ENCODE measurements at places on chromosomes 12 and 14.

- H3K4me3 ChIP-seq = no peak overlapping the region
- H3K27ac ChIP-seq = no peak overlapping the region
- peaks cover 32% of the 10 kb centered on the region for H3K36me3 ChIP-seq
These were observed 11.8 kb downstream of the DNM1L start for GRCh38 chr12:32690927-32691326.

DNA sequence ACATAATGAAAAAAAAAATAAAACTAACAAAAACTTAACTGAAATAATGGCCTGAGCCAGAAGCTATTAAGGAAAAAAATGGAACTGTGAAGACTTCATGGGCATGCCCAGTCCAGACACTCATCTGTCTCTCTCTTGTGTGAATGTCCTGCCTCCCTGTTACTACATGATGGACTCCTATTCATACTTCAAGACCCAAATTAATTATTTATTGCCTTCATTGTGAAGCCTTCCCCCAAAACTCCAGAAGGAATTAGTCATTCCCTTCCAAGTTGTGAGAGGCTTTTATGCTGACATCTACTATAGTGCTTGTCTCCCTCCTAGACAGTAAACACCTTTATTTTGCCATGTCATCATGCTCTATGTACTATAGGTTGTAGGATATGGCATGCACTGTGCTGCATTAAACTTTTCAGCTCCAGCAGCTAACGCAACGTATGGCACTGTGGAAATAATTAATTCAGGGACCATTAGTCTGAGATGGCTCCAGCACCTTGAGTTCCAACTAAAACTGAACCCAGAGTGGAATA is 25.0 kb upstream of the C12orf42 start:
- DNase-seq = no peak
- H3K36me3 ChIP-seq = no peaks in the 10 kb centered on the region
- no peaks in the 10 kb centered on the region for H3K4me1 ChIP-seq
- H3K27ac ChIP-seq = no peak overlapping the region

DNA sequence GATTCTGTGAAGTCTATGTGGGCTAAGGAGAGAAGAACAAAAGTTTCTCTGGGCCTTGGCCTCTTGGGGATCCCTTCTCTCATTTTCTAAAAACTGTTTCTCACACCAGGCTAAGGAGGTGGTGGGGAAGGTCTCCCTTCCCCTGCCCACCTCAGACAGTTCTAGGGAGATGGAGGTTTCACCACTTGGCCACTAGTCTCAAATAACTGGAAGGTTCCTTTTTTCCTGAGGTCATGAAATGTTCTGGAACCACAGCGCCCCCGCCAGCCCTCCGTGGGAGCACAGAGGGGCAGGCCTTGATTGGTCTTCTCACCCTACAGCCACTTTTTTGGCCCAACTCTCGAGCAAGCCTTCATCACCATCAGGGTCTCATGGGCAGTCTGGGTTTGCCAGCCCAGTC is 12.6 kb downstream of the C12orf43 start:
- no peaks in the 10 kb centered on the region for H3K27me3 ChIP-seq
- H3K4me1 ChIP-seq = peaks cover 5% of the 10 kb centered on the region
- no peak overlapping the region for H3K4me3 ChIP-seq
- no peak for DNase-seq
- no peak overlapping the region for H3K27ac ChIP-seq

DNA sequence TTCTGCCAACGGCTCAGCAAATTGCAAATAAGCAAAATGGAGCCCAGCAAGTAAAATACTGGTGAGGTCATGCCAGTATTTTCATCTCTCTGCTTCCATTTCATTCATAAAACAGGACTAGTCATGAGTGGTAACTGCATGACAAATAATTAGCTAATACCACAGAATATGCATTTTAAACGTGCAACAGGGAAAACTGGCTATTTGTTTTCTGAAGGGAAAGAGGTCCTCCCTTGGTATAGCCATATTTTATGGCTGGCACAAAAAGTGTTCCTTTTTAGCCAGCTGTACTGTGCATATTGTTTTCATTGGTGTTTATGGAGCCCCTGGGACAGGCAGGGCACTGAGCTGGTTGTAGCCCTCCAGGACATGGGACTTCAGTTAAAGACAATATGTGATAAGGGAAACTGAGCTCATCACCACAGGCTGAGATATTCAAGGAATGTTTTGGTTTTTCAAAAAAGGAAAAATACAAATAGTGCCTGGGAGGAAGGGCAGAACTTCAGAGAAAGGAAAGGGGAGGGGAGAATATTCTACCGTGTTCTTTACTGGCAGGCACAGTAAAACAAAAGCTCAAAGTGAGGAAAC is 26.1 kb upstream of the FOXN3 start:
- H3K4me1 ChIP-seq = peaks cover 33% of the 10 kb centered on the region
- H3K27ac ChIP-seq = peak overlapping the region; percentile 87
- no peaks in the 10 kb centered on the region for H3K27me3 ChIP-seq
- no peak for DNase-seq

DNA sequence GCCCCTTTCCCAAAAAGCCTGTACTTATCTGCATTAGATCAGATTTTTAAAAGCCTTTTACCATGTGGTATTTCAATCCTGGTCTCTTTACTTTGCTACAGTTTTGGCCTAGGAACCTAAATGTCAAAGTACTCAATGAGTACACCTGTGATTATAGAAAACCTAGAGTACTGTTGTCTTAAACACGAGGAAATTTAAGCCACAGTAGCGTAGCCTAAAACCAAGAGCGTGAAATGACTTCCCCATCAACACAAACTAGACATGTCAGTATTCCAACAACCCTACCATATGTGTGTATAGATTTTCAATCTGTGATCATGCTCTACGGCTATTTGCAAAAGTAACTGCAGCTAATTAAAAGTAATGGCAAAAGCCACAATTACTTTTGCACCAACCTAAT is 52.7 kb upstream of the OR5AU1 start:
- DNase-seq = no peak
- H3K27ac ChIP-seq = no peak overlapping the region
- H3K27me3 ChIP-seq = no peaks in the 10 kb centered on the region
- H3K36me3 ChIP-seq = peaks cover 81% of the 10 kb centered on the region
- peaks cover 6% of the 10 kb centered on the region for H3K4me1 ChIP-seq
- H3K4me3 ChIP-seq = no peak overlapping the region

- no peak for DNase-seq
- H3K4me1 ChIP-seq = no peaks in the 10 kb centered on the region
- peaks cover 2% of the 10 kb centered on the region for H3K36me3 ChIP-seq
- H3K27ac ChIP-seq = no peak overlapping the region
- H3K27me3 ChIP-seq = no peaks in the 10 kb centered on the region
These were observed 244.1 kb downstream of the FBXL14 start for GRCh38 chr12:1350055-1350933.

DNA sequence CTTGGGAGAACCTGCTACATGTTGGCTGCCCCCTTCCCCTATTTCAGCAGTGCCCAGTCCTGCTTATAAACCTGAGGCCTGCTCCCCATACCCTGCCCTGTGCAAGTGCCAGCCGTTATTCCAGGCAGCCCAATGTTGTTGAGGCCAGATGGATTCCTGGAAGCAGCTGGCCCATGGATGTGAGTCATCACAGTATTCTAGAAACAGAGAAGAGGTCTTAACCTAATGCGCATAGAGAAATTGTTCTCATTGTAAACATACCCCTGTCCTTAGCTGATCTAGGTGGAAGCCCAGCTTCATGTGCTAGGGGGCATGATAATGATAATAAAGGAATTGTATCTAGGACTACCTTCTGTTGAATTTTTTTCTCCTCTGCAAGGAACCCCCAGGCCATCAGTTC is 69.7 kb downstream of the TSPAN11 start:
- no peak overlapping the region for H3K27ac ChIP-seq
- H3K4me3 ChIP-seq = no peak overlapping the region
- DNase-seq = no peak
- no peaks in the 10 kb centered on the region for H3K4me1 ChIP-seq

DNA sequence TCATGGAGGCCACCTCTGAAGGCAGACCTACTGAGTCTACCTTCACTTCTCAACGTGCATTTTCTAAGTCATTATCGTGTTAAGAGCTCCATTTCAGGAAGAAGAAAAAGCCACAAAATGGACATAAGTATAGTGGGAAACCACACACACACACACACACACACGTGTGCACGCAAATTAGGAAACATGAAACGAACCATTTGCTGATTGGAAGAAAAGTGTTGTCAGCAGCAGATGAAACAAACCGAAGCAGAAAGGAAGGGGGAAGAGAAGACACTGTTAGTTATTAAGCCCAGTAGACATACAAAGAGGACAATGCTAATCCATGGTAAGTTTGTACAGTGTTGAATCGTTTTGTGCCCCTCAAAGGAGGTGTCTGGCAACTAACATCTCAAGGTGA is 9.9 kb upstream of the VPS33A start:
- peaks cover 20% of the 10 kb centered on the region for H3K36me3 ChIP-seq
- DNase-seq = no peak
- H3K4me3 ChIP-seq = no peak overlapping the region
- no peak overlapping the region for H3K27ac ChIP-seq

DNA sequence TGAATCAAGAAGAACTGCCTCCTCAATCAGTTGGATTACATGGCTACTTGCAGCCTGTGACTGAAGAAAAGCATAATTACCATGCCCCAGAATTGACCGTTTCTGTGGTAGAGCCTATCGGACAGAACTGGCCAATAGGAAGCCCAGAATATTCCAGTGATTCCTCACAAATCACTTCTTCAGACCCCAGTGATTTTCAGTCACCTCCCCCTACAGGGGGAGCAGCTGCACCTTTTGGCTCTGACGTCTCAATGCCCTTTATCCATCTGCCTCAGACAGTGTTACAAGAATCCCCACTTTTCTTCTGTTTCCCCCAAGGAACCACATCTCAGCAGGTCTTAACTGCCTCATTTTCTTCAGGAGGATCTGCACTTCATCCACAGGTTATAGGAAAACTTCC is 80.8 kb downstream of the RAD52 start:
- peaks cover 27% of the 10 kb centered on the region for H3K36me3 ChIP-seq
- no peak overlapping the region for H3K4me3 ChIP-seq
- H3K4me1 ChIP-seq = peaks cover 3% of the 10 kb centered on the region
- no peak for DNase-seq
- H3K27me3 ChIP-seq = no peaks in the 10 kb centered on the region
- no peak overlapping the region for H3K27ac ChIP-seq

- H3K36me3 ChIP-seq = no peaks in the 10 kb centered on the region
- H3K27me3 ChIP-seq = no peaks in the 10 kb centered on the region
- H3K4me3 ChIP-seq = no peak overlapping the region
- no peak for DNase-seq
- no peaks in the 10 kb centered on the region for H3K4me1 ChIP-seq
- no peak overlapping the region for H3K27ac ChIP-seq
These were observed 89.9 kb upstream of the DCN start for GRCh38 chr12:91272461-91273063.

DNA sequence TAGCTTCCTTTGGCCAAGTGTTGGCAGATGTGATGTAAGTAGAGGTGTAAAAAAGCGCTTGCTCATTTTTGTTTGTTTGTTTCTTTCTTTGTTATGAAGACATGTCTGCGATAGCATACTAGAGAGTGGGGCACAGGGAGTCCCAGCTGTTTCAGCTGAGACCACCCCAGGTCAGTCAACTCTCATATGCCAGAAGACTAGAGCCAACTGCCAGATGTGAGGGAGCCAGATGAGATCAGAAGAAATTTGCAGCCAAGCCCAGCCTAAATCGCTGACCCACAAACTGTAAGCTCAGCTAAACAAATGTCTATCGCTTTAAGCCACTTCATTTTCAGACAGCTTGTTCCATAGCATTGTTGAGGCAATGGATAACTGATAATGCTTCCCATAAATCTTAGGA is 397.1 kb downstream of the APAF1 start:
- DNase-seq = no peak
- no peak overlapping the region for H3K27ac ChIP-seq
- H3K4me3 ChIP-seq = no peak overlapping the region
- no peaks in the 10 kb centered on the region for H3K27me3 ChIP-seq
- H3K36me3 ChIP-seq = no peaks in the 10 kb centered on the region
- H3K4me1 ChIP-seq = no peaks in the 10 kb centered on the region

- peaks cover 74% of the 10 kb centered on the region for H3K36me3 ChIP-seq
- H3K27ac ChIP-seq = peak overlapping the region; percentile 78
- no peaks in the 10 kb centered on the region for H3K27me3 ChIP-seq
These were observed 4.9 kb downstream of the SDR39U1 start for GRCh38 chr14:24437736-24438067.

GRCh38 chr14:31881531-31882310 is 195.4 kb upstream of the ARHGAP5 start:
- no peaks in the 10 kb centered on the region for H3K36me3 ChIP-seq
- peaks cover 2% of the 10 kb centered on the region for H3K27me3 ChIP-seq
- H3K4me1 ChIP-seq = no peaks in the 10 kb centered on the region
- H3K4me3 ChIP-seq = no peak overlapping the region
- H3K27ac ChIP-seq = no peak overlapping the region

GRCh38 chr12:20800160-20800559 is 10.3 kb upstream of the SLCO1B3 start:
- no peaks in the 10 kb centered on the region for H3K4me1 ChIP-seq
- H3K27ac ChIP-seq = no peak overlapping the region
- H3K27me3 ChIP-seq = no peaks in the 10 kb centered on the region
- no peak overlapping the region for H3K4me3 ChIP-seq

- H3K27ac ChIP-seq = no peak overlapping the region
- no peaks in the 10 kb centered on the region for H3K36me3 ChIP-seq
- no peak for DNase-seq
- H3K4me3 ChIP-seq = no peak overlapping the region
These were observed 22.2 kb upstream of the PRMT8 start for GRCh38 chr12:3468836-3469235.

- no peaks in the 10 kb centered on the region for H3K27me3 ChIP-seq
- no peak for DNase-seq
- no peaks in the 10 kb centered on the region for H3K4me1 ChIP-seq
These were observed 576.8 kb upstream of the TMEM132C start for GRCh38 chr12:127690161-127690560.

- DNase-seq = no peak
- H3K27me3 ChIP-seq = no peaks in the 10 kb centered on the region
- no peak overlapping the region for H3K27ac ChIP-seq
- no peak overlapping the region for H3K4me3 ChIP-seq
These were observed 109.7 kb upstream of the VASH1 start for GRCh38 chr14:76651410-76652055.
